Skin of body (tissue), 3 donors: ENCODE measurements at places on chromosomes 13 and 19. TPM values are rescaled to one million over a fixed set of nuclear protein-coding genes. Genes with fewer than 3 reads are reported as not detected.
A peak's percentile ranks its signal among the peaks of the same experiment; 100 is the strongest.

- no peak for DNase-seq
Measured at GRCh38 chr19:56124578-56124977, 3.5 kb upstream of the ZNF787 start.

- no peak for DNase-seq
Measured at GRCh38 chr13:34522808-34523207, 419.3 kb upstream of the NBEA start.

GRCh38 chr19:50399368-50399745 is 15.2 kb downstream of the POLD1 start:
- no peak for DNase-seq

DNA sequence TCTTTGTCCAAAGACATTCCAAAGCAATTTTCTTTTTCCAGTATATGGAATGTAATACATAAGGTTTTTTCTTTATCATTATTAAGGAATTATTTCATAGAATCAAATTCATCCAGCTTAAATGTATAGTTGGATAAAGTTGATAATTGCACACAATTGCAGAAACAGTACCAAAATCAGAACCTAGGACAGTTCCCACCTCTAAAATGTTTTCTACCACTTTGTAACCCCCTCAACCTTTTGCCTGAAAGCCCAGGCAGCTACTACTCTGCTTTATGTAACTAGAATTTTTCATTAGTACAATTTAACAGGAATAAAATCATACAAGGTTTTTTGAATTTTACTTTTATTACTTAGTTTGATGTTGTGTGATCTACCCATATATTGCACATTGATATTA is 98.0 kb downstream of the PRR20E start:
- DNase-seq: no peak

GRCh38 chr13:49183672-49184325 is 36.3 kb upstream of the MLNR start:
- no peak for DNase-seq

Gene KLHL1
- 0.10 TPM for total RNA-seq

Gene CGB1
- not detected for total RNA-seq

Gene TMEM38A
- 11.9 TPM for total RNA-seq

DNA sequence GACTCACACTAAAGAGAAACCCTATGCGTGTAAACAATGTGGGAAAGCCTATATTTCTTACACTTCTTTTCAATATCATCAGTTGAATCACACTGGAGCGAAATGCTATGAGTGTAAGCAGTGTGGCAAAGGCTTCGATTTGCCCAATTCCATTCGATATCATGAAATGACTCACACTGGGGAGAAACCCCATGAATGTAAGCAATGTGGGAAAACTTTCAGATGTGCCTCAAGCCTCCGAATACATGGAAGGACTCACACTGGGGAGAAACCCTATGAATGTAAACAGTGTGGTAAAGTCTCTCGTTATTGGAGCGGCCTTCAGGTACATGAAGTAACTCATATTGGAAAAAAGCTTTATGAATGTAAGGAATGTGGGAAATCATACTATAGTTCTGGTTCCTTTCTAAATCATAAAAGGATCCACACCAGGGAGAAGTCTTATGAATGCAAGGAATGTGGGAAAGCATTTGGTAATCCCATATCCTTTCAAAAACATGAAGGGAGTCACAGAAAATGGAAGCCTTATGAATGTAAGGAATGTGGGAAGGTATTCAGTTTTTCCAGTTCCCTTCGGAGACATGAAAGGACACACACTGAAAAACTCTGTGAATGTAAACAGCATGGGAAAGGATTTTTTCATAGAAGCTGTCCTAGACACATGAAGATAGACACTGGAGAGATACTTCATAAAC is 28.1 kb downstream of the ZNF20 start:
- no peak for DNase-seq

DNA sequence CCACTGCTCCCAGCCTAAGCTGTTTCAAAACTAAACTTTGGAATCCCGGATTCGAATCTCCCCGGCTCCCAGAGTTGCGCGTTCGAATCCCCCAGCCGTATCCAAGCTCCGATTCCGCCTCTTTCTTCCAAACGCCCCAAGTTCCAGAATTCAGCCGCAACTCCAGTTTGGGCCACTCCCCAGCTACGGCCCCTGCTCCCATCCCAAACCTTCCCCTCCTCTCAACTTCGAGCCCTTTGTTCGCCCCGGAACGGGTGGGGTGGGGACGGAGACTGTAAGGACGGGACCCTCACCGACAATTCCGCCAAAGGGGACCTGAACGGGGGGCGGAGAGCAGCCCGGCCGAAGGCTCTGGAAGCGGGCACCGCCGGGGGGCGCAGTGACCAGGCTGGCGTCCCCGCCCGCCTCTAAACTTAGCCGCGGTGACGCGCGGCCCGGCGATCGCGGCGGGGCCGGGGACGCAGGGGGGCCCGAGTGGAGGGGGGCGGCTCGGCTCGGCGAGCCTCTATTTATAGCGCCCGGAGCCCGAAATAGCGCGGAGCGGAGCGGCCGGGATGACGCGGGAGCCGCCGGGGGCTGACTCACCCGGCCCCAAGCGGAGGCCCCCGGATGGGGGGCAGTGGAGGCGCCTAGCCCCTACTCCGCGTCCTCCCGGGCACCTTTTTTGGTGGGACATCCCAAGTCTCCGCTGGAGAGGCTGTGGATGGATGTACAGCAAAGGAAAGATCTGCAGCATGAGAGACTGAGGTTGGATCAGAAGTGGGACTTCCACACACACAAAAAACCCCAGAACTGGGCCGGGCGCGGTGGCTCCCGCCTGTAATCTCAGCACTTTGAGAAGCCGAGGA is 4.9 kb upstream of the ERCC1 start:
- DNase-seq: no peak

GRCh38 chr19:16349551-16350152 is 25.0 kb downstream of the KLF2 start:
- no peak for DNase-seq

DNA sequence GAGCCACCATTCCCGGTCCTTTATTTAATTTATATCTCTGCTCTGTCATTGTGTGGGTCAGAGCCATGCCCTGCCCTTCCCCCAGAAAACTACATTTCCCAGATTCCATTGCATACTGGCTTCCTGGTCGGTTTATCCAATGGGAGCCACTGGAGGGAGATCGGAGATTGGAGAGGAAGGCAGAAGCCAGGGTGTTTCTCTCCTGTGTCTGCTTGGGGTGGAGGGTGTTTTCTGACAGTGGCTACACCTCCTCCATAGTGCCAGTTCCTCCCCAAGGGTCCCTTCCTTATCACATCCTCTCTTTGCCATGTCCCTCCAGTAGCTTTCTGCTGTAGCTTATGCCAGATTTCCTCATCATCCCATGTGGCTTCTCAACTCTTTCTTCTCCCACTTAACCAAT is 19.0 kb downstream of the OLFM2 start:
- DNase-seq: no peak

GRCh38 chr19:23075031-23075733 is 41.6 kb upstream of the ZNF730 start:
- DNase-seq: peak; percentile 51

Gene MYADM
- total RNA-seq: 16.1 TPM

Gene ACER1
- total RNA-seq: 4.0 TPM

DNA sequence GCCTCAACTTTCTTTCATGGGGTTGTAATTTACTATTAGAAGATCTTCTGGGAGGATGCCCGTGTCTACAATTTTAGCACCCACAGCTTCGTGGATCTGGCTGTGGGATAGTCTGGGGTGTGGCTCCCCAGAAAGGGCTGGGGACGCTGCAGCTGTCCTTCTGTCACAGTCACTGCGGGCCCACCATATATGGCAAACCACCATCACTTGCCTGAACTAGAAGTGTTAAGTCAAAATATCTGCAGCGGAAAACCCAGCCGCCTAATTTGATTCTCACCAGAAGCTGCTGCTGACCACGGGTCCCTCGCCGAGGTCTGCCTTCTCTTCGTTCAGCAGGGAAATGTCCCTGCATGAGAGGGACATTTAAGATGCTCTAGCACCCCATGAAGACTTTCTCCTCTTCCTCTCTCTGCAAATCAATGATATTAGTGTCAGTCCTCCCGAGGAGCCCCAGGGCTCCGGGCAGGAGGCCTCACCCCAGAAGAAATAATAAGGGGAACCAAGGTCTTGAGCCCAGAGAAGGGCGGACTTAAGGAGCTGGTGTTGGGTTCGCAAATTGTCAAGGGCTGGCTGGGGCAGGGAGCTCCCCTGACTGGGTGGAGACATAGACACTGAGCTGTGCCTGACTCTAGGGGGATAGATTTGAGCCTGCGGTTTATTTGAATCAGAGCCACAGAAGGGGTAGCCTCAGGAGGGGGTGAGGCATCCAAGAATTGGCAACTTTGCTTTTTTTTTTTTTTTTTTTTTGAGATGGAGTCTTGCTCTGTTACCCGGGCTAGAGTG is 3.0 kb upstream of the MATK start:
- no peak for DNase-seq

Gene KIR3DL2
- not detected for total RNA-seq

Gene RNF17
- not detected for total RNA-seq

- DNase-seq: no peak
Measured at GRCh38 chr19:42487032-42487797, 41.1 kb downstream of the CEACAM1 start.

DNA sequence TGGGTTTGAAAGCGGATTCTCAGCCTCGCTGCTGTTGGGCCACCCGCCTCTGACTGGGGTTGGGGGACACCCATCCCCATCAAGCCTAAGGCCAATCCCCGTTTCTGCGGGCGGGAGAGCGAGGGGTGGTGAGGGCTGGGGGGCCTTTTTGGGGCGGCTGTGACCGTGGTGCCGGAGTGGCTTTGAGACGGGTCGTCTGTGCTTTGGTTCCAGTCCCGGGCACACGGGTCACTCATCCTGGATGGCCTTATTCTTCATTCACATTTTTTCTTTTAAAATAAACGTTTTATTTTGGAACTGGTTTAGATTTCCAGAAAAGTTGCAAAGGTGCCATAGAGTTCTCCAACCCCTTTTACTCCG is 1.6 kb downstream of the ZNRF4 start:
- no peak for DNase-seq

GRCh38 chr19:32887572-32888215 is 18.1 kb upstream of the SLC7A9 start:
- no peak for DNase-seq

Gene COX7A1
- 43.5 TPM for total RNA-seq

GRCh38 chr19:56193981-56194640 is 3.5 kb downstream of the ZSCAN5B start:
- DNase-seq: no peak

Gene ADAT3
- 2.5 TPM for total RNA-seq

- DNase-seq: peak; percentile 69
Measured at GRCh38 chr19:55585658-55586339, 5.2 kb upstream of the ZNF579 start.

DNA sequence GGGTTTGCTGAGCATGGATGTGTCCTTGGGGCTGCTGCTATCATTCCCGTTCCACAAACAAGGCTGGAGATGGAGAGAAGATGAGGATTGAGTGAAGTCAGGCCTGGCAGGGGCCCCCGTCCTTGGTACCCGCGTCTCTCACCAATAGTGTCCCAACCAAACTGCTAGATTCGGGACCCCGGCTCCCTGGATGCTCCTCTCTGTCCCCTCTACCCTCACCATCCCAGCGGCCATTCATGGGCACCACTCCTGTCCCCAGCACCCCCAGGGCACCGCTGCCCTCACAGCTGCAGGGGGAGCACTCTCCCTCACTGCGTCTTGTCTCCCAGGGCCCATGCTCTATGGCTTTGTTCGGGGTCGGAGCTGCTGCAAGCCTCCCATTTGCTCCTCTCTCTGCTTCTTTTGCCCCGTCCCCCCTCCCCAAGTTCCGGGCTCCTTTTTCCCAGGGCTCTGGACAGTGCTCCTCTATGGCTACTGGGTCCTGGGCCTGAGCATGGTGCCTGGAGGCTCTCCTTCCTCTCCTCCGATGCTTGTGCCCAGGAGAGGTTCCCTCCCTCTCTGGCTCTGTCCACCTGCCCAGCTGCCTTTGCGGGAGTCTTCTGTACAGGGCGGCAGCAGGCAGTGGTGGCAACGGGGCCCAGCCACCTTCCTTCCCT is 219.5 kb downstream of the TEX29 start:
- DNase-seq: no peak

DNA sequence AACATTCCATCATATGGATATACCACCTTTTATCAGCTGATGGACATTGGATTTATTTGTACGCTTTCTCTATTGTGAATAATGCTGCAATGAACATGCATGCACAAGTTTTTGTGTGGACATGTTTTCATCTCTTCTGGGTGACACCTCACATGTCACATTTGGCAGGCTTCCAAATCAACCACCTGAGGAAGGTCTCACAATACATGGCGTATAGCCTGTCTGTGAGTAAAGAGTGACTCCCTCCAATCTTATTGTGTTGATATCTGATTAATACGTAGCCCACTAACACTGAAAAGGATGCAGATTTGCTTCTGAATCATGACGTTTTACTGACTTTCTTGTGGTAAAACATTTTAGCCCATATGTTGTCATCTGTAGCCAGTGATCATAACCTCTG is 61.1 kb downstream of the SLC15A1 start:
- DNase-seq: no peak

DNA sequence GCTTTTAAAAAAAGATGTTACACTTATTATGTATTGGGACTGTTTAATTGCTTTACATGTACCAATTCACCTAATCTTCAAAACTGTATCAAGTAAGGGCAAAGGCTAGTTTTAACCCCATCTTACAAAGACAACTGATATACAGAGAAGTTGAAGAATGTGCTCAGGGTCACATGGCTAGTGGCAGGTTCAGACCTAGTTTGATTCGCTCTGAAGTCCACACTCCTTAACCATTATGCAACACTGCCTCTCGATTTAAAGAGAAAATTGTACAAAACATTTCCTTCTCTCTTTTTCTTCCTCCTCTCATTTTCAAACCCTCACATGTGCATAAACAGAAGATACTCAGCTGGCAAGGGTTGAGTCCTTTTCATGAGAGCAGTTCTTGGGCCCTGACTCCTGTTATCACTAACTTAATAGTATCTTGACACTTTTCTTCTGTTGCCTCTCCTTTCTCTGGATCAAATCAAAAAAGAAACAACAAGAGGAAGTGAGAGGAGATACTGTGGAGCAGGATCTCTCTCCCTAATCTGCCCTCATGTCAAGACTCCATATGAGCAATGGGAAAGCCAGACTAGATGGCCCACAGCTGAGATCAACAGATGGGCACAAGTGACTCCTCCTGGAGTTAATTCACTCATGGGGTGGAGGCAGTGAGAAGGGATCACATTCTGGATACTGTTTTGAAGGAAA is 19.0 kb upstream of the N4BP2L1 start:
- no peak for DNase-seq
